ENCODE measurements at places on chromosomes 16 and 17.

DNA sequence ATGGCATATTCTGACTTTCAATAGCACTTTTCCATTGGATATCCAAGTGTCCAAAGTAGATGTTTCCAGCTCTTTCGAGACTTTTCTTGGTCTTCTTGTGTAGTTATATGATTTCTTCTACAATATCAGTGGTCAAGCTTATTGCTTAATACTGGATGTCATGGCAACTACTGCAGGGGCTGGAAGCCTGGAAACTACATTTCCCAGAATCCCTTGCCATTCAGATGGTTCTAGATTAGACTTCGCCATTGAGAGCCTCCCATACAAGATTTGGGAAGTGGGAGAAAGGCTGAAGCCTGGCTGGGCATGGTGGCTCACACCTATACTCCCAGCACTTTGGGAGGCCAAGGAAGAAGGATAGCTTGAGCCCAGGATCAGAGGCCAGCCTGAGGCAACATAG lies 153.6 kb downstream of the C16orf95 start:
- DNase-seq, result no peak

- DNase-seq, result no peak
Measured at GRCh38 chr17:16286009-16286946, 67.0 kb downstream of the CENPV start.

DNA sequence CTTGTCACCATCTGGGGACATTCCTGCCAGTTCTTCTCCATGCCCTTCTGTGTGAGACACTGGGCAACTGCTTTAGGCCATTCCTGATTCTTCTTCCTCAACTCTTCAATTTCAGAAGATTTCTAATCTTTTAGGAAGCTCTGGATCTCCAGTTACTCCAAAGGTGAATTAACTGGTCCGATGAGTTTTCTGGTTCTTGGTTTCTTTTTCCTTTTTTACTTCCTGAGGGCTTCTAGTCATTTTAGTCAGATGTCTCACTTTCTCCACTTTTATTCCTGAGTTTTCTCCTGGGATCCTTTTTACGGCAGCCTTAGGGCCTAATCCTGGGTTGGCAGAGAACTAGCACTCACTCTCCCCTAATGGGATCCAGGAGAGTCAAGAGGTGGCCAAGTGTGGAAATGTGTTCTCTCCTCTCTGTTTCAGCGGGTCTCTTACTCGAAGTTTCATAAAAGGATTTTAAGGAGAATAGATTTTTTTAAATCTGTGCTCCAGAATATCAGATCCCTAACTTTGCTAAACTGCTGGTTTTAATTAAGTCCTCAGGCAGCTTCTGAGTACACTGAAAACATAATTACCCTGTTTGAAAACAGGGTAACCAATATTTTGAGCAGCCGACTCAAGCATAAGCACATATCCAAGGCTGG lies 107.6 kb downstream of the RMI2 start:
- DNase-seq, result no peak

GRCh38 chr16:30526137-30526822 lies at the start of gene ZNF768:
TSS of gene ZNF768 (minus strand) at chr16:30526566. CDS start at chr16:30526413, 153 bp downstream.
- DNase-seq, result no peak

- no peak for DNase-seq
Measured at GRCh38 chr17:41551365-41551764, 20.5 kb downstream of the KRT9 start.

GRCh38 chr16:16158741-16159374 lies 64.4 kb downstream of the ABCC6 start:
- no peak for DNase-seq

- peak; percentile 73 for DNase-seq
Measured at GRCh38 chr17:74972107-74972972, at the start of gene HID1. TSS of gene HID1 (minus strand) at chr17:74972759. CDS start at chr17:74972656, 103 bp downstream.

DNA sequence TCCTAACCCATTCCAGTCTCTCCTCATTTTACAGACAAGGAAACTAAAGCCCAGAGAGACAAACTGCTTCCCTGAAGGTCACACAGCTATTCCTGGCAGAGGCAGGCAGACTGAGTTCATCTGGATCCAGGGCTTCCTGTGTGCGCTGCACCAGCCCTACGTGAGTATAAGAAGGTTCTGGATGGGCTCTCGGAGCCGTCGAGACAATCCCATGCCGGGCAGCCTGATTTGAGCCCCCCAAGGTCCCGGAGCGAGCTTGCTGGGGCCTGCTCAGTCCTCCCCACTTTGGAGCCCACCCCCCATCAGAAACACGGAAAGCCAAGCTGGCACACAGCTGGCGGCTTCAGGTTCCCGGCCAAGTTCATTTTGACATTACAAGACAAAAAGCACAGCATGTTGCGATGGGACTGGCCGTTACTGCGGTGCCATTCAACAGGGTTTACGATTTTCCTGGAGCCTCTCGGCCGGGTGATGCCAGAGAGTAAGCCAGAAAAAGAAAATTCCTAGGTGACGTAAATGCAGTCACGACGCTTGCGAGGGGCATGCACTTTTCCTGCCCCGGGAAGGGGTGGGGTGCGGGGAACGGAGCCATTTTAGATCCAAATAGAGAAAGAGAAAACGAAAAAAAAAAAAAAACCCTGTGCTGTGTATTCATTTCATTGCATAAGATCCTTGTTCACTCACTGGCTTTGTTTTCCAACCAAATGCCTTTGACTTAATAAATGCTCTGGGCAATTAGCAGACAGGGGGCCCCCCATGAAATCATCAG lies 167.1 kb upstream of the FOXF1 start:
- DNase-seq, result no peak

GRCh38 chr16:79607587-79607986 lies 7.0 kb upstream of the MAF start:
- DNase-seq, result no peak

DNA sequence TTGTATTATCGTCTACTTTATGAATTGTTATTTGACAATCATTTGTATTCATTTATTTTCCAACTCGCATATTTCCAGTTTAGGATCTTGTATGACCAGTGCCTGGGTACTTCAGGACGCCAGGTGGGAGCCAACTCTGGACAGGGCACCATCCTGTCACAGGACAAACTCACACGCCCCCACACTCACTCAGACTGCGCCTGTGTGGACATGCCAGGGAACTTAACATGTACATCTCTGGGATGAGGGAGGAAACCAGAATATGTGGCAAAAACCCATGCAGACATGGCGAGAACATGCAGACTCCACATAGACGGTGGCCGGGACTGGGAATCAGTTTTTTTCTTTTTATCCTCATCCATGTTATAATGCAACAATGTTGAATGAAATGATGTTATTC lies 68.5 kb downstream of the CLEC16A start:
- no peak for DNase-seq

GRCh38 chr17:80603396-80603795 lies 58.8 kb downstream of the RPTOR start:
- DNase-seq, result no peak

DNA sequence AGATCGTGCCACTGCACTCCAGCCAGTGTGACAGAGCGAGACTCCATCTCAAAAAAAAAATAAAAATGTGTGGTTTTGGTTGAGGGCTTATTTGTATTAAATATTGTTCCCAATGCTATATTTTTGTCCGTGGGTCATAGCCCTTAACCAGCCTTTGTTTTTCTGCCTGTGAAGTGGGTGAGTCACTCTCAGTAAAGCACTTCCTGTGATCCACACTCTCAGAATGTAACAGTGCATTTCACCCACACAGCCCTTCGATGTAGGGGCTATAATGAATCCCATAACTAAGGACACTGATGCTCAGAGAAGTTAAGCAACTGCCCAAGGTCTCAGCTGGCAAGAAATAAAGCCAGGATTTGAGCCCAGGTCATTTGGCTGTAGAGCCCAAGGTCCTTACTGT lies 34.7 kb upstream of the POLR3E start:
- DNase-seq, result no peak

- no peak for DNase-seq
Measured at GRCh38 chr17:78414178-78415162, 36.0 kb downstream of the PGS1 start.

DNA sequence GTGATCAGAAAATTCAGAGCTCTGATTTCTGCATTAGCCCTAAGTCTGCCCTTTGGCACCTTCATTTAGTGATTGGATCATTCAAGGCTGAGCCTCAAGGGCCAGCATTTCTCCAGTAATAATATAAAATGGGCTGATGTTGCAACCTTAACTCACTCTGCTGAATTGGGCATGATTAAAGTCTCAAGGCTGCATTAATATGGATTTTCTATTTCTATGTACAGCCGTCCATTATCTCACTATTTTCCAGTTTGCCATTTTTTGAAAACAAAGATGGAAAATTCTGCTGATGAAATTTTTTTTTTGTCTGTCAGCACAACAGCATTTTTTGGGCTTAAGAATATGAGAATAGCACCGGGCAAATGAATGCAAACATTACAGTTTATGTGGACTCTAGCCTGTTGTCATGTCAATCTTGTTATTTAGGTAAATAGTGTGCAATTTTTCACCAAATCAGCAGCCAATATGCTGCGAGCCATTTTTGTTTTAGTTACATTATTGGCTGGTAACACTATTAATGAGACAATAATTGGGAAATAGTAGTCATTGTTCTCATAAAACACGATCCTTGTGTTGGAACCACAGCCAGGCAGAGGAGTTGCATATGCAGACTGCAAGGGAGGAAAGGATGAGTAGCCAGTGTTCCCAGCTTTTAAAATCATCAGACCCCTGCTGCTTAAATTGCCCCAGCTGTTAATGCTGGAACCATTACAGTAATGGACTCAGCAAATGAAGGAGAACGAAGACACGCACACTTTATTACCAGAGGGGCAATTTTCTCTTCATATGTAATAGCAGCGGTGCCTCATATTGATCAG lies 10.5 kb downstream of the FTO start:
- peak; percentile 88 for DNase-seq

- no peak for DNase-seq
Measured at GRCh38 chr16:57775661-57776469, 26.4 kb downstream of the KIFC3 start.

DNA sequence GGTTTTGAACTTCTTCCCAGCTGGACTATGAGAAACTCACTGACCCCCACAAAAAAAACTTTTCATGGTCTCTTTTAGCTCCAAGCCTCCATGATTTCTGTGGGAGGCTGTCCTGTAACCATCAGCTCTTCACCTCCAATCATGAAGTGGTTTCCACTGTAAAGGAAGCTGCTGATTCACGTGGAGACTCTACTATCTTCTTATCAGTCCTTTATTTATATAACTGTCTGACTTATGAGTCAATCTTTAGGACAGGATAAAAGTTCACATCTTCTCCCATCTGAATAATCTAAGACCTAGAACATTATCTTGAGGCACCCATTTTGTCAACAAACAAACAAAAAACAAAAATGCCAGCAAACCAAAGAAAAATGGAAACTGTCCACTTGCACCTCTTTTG lies 409.9 kb downstream of the SLC39A11 start:
- no peak for DNase-seq

DNA sequence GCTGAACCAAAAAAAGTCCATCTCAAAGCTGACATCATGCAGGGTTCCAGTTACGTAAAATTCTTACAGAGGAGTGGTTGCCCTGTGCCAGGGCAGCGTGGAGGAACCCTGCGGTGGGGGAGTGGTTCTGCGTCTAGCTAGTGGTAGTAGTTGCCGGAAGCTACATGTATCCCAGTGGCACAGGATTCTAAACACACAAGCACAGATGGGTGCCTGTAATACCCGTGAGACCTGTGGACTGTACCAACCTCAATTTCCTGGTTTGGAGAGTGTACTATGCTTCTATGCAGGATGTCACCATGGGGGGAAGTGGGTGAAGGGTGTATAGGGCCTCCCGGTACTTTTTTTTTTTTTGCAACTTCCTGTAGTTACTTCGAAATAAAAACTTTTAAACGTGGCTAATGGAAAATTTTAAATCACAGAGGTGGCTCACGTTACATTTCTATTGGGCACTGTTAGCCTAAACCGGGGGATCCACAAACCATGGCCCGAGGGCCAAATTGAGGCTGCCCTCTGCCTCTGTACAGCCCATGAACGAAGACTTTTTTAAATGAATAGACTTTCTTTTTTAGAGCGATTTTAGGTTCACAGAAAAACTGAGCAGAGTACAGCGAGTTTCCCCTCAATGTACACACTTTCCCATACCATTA lies 38.5 kb downstream of the TBC1D16 start:
- no peak for DNase-seq

DNA sequence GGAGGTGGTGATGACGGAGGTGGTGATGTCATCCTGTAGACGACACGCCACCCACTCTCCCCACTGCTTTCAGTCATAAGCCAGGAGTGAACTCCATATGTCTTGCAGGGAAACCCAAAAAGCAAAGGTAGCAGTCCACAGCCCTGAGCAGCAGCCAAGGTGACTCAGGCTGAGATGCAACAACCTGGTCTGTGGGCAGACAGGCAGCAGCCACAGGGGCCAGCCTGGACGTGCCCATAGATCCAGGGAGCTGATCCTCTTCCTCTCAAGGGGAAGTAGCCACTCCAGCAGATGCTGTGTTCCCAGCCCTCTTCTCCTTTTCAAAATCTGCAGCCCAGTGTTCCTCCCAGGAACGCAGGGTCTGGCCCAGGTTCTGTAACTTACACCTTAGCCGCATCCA lies 17.3 kb upstream of the CIITA start:
- no peak for DNase-seq

DNA sequence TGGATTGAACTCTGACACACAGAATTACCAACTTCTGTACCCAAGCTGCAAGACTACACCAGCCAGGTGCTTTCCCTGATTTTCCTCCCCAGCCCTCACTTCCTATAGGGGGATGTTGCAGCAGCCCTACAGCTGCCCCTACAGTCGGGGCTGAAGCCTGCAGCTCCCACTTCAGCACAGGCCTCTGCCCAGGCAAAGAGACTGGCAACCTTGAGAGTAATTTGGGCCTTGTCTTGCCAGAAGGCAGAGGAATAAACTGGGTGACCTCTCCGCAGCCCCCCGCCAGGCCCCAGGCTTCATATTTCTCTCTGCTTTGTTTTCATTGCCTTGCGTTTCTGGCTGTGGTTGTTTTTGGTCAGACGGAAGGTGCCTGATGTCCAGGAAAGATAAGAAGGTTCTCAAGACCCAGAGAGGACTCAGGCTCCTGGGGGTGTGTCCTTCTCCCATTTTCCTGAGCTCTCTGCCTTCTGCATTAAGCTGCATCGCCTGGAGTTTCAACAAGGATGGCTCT lies 32.0 kb downstream of the SLC6A4 start:
- DNase-seq, result no peak

DNA sequence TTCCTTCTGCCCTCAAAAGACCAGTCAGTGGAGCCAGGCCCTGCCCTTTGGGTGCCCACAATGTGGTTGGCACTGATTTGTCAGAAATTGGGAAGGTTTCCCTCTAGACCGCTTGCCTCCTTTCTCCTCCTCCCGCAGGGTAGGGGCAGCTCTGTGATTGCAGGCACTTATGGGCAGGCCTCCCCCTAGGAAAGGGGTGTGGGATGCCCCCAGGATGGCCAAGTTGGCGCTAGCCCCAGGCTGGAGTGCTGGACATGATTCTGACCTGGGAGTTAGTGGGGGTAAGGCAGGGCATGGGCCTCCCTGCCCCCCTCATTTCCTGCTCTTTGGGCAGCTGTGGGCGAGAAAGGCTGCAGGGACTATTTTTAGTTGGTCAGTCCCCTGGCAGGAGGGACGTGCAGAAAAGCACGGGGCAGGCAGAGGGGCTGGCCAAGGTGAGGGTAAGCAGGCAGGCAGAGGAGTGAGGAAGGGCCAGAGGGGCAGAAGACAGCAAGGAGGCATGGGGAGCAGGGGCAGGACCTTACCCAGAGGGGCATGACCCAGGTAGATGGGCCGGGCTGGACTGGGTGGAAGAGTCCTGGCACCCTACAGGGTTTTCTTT lies 3.3 kb downstream of the RARA start:
- DNase-seq, result no peak

GRCh38 chr17:30580916-30581315 lies 103.7 kb downstream of the GOSR1 start:
- DNase-seq, result no peak
